ENCODE measurements at places on chromosomes 16 and 17.
A peak's percentile ranks its signal among the peaks of the same experiment; 100 is the strongest.

DNA sequence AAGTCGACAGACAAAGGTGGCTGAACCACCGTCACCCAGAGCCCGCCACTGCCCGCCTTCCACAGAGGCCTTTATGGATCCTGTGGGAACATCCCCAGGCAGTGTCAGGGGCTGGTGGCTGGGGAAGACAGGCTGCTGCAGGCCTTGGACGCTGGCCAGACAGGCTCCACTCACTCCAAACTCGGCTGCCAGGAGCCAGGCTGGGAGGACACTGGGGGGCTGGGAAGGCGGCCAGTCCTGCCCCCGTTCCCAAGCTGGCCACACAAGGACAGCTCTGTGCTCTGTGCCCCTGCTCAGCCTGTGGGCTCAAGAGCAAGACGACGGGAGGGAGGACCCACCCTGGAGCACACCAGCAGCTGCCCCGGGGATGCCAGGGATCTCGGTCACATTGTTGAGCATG lies 7.6 kb upstream of the LCAT start:
- DNase-seq, result peak; percentile 21

GRCh38 chr17:3698139-3698538 lies 2.2 kb upstream of the P2RX5 start:
- DNase-seq, result no peak

GRCh38 chr17:45261577-45262515 lies at the start of gene SPATA32:
Gene SPATA32 (minus strand): TSS chr17:45262094. CDS start chr17:45262016, 78 bp downstream.
- peak; percentile 74 for DNase-seq

GRCh38 chr17:69936996-69937395 lies 138.0 kb upstream of the KCNJ16 start:
- DNase-seq, result no peak

- peak; percentile 6 for DNase-seq
Measured at GRCh38 chr17:57957120-57957850, 2.1 kb upstream of the CUEDC1 start.

GRCh38 chr16:73420676-73421075 lies 372.7 kb upstream of the ZFHX3 start:
- DNase-seq, result no peak

- no peak for DNase-seq
Measured at GRCh38 chr17:80588702-80589383, 44.2 kb downstream of the RPTOR start.

All from tibial artery (tissue), 4 donors.